ENCODE measurements at places on chromosomes 11 and 22.

DNA sequence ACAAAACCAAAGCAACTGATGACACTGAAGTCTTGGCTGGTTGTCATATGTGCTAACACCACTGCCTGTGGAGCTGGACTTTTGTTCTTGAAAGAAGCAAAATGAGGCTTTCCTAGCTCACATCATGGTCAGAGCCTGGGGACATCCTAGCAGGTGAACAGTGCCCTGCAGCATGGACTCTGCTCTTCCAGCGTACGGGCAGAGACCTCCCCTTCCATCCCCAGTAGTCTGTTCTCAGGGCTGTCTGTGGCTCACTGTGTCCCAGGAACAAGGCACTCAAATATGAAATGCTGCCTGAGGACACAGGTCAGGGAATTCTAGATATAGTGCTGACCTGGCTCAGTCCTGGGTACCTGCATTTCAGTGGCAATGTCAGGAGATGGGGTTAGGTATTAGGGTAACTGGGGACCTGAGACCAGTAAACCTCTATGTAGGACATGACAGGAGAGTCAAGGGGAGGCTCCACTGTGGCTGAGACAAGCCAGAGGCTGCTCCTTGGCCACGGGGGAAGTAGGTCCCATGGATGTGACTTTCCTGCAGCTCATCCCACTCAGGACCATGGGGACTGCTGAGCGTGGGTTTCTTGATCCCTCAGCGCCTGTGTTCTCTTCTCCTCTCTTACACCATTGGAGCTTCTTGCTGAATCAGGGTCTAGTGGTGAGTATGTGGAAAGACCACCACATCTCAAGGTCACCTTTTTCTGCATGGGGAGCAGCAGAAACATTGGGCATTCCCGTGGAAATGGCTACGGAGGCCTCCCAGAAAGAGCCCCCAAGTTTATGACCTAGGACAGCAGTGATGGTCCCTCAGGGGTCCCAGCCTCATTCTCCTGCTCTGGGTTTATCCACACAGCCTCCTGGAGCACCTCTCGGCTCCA, 80.1 kb downstream of the ZNF280B start:
- no peak for DNase-seq

DNA sequence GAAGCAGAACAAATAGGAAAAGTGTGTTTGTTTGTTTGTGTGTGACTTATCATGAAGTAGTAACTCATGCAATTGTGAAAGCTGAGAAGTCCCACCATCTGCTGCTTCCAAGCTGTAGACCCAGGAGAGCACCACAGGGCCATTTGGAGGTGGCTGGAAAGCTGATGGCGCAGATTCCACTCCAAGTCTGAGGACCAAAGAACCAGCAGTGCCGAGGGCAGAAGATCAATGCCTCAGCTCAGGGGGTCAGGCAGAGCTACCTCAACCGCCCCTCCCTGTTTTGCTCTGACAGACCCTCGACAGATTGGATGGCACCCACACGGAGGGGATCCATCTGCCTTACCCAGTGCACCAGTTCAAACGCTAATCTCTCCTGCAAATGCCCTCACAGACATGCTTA, 896.2 kb downstream of the BRD1 start:
- DNase-seq: no peak

DNA sequence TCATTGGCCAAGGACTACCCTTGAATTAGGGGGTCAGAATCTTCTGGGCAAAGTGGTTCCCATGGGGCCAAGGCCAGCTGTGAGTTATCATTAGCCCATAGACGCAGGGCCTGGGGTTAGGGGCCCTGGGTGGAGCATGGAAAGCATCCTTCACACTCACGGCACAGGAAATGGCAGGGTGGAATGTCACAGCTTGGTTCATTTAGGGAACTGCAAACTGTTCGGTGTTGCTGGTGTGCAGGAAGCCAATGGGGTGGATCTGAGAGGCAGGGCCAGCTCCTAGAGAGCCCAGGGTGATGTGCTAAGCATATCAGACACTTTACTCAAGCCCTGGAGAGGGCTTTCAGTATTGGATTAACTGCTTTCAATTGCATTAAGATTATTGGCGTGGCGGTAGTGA, 42.9 kb downstream of the TECTA start:
- no peak for DNase-seq

- DNase-seq: peak; percentile 1
These were observed 79.2 kb downstream of the BRD1 start for GRCh38 chr22:49748514-49748913.

GRCh38 chr22:45878901-45879551, 97.9 kb downstream of the WNT7B start:
- no peak for DNase-seq

DNA sequence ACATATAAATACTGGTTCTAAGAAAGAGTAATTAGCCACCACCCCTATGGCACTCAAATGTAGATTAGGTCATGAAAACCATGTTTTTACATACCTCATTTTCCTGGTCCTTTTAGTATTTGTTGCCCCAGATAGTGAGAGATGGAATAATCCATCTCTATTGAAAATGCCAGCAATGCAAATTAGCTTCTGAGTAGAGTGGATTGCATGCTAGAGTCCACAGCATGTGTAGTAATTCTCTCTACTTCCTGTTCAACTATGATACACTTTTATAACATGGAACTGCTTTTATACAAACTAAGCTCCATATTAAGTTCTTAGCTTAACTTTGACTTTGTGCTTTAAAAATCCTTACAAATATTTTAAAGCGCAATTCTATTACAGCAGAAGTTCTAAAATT, 73.2 kb downstream of the TRPC6 start:
- no peak for DNase-seq

- no peak for DNase-seq
These were observed 23.5 kb upstream of the PAK1 start for GRCh38 chr11:77497368-77497767.

DNA sequence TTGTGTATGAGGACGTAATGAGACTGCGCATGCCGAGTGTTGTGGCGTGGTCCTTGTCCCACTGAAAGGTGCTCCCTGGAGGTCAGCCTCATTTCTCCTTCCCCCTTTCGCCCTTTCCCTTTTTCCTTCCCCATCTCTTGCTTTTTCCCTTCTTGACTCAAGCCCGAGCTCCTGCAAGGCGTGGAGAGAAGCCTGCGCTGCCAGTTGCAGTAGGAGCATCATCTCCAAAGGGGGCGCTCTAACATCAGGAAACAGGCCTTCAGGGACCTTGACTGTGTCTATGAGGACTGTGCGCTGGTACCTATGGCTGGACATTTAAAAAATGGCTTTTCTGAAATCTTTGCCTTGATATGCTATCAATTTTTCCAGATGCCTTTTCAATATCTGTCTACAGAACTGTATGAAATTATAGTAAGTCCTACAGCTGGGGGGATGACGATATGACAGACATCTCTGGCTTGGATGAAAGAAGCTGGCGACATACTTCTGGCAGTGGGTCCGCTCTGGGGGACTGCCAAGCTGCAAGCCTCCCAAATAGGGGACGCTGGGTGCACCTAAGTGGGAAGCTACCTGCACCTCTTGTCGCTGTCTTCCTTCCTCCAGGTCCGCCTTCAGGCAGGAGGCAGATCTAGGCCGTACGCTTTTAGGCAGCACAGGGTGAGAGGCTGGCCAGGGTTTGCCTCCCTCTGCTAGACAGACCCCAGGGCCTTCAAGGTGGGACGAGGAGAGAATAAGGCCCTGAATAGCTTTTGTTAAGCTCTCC, 96.5 kb downstream of the NXPE2 start:
- no peak for DNase-seq

DNA sequence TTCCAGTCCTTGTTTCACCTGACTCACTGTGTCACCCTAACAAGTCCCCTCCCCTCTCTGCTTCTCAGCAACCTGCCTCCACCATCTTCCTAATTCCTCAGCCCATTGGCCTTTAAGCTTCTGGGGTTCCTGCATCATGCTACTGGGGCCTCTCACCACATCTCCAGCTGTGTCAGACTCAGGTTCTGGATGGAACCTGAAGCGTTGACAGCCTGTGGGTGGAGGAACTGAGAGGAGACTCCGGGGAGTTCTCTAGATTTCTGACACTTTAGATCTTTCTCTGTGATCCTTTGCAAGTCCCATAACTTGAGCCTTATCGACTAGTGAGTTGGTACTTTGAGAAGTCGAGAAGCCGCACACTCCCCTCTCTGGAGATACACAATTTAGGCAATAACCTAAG, 11.6 kb upstream of the SLC5A1 start:
- DNase-seq: no peak

GRCh38 chr22:45328822-45329529, 19.2 kb downstream of the FAM118A start:
- DNase-seq: no peak

GRCh38 chr11:66820901-66821300, 22.3 kb upstream of the RCE1 start:
- DNase-seq: no peak

GRCh38 chr11:126834149-126834548, 166.4 kb downstream of the KIRREL3 start:
- DNase-seq: peak; percentile 80

DNA sequence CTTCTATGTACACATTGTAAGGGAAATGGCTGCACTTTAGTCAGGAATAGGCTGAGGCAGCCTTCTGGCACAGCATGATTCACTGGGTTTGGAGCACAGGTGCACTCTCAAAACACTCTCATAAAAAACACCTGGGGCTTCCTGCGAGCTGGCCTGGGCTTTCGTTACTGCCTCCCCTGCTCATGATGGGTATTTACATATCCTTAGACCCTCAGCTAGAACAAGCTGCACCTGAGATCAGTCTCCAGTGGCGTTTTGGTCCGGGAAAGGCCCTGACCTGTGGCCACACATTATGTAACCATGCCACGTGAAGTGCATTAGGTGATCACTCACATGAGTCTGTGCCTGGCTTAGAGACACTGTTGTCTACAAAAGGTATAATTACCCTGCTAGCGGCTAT, 321.7 kb downstream of the TMEM135 start:
- no peak for DNase-seq

- peak; percentile 39 for DNase-seq
These were observed 105.3 kb upstream of the KIRREL3 start for GRCh38 chr11:127105593-127106541.

DNA sequence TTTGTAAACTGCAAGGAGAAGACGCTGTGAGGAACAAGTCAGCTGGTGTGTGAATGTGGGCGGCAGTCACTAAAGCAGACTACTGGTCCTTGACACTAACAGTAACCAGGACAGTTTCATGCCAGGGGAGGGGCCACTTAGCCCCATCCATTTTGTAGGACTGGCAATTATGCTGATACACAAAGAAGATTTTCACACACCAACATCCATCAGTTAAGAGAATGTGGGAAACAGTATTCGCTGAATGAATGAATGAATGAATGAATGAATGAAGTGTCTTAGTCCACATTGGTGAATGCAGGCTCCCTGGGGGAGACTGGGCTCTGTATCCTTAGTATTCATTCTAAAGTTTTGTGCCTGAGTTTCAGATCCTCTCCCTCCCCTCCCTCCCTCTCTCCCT, 590.4 kb downstream of the BRD1 start:
- no peak for DNase-seq

- peak; percentile 38 for DNase-seq
These were observed 51.4 kb upstream of the NUP50 start for GRCh38 chr22:45112136-45112879.

DNA sequence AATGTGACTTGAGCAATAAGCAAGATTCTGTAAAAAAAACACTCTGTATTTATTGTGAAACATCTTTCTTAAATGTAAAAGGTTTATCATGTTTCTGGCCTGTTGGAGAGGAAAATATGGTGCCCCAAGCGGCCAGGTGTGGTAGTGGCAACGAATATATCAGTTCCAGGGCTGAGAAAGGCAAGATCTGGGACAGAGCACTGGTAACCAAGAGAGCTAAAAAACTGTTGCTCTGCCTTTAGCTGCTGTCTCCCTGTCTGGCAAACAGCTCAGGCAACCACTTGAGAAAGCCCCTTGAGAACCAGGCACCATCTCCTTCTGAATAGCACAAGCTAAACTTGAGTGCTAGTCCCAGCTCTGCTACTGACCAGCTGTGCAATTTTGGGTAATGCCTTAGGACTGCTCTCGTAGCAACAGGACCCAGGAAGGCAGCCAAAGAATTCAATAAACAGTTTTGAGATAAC, 129.9 kb downstream of the KCNC1 start:
- DNase-seq: no peak

DNA sequence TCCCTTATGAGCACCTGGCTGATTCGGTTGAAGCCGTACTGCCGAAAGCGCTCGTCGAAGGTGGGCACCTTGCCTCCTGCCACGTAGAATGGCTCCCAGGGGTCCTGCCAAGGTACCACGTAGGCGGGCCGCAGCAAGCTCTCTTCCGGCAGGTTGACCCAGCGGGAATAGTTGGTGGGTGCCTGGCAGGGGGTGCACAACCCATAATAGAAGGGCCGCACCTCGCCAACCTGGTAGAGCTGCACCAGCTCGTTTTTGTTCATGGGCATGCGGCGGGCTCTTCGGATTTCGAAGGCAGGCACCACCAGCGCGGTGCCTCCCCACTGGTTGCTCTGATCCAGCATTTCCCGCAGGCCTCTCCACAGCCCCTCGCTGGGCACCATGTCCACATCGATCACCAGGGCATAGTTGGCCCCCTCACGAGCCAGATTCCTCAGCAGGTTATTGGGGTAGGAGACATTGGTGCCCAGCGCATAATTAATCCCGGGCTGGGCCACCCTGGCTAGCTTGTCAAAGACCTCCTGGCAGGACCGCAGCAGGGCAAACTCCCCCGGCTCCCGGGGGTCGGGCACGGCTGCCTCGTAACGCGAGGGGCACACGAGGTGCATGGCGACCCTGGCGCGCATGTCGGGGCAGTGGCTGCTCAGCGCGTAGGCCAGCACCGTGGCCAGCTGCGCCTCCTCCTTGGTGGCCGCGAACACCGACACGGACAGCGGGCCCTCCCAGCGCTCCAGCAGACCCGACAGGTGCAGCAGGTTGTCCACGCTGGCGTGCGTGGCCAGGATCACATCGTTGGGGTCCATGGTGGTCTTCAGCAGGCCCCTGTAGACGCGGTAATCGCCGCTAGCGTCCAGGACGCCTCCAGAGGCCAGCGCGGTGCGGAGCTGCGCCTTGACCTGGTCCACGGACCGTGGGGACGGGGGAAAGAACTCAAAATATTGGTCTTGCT, 679 bp downstream of the B4GAT1 start:
- no peak for DNase-seq

DNA sequence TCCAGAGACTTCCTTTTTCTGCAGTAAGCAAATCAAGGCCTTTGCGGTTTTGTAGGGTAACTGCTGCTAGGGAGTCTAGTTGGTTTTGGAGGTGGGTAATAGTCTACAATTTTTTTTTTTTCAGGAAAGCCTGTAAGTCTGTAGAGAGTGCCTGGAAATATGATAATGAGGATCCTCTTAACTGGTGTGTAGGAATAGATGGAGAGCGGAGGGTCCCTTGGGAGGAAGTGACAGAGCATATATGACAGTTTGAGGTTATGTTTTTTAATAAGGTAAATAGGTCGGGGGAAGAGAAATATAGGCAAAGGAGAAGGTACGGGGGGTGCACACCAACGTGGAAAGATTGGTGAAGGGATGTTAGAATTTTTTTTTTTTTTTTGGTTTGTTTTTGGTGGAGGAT, 25.9 kb downstream of the ZNF195 start:
- DNase-seq: no peak

GRCh38 chr22:27616033-27616432, 185.5 kb downstream of the MN1 start:
- DNase-seq: no peak

DNA sequence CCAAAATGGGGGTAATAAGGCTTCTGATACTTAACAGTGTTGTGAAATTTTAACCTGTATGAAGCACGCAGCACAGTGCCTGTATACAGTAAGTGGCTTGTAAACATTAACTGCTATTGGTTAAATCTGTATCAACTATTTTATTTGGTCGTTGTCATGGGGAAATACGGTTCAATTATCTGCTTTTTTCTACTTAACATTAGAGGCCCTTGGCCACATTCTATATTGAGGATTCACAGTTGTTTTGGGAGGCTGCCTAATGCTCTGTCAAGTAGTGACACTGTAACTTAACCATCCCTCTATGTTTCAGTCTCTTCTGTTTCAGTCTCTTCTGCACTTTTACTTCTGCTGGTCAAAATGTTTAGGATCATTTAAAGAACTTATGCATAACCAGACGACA, 95.6 kb downstream of the LDLRAD3 start:
- DNase-seq: no peak
